ENCODE measurements at places on chromosomes 3 and 15. TPM values are rescaled to one million over a fixed set of nuclear protein-coding genes. Genes with fewer than 3 reads are reported as not detected.

- no peak for DNase-seq
These were observed 590.3 kb upstream of the SGO1 start for GRCh38 chr3:20776286-20776685.

DNA sequence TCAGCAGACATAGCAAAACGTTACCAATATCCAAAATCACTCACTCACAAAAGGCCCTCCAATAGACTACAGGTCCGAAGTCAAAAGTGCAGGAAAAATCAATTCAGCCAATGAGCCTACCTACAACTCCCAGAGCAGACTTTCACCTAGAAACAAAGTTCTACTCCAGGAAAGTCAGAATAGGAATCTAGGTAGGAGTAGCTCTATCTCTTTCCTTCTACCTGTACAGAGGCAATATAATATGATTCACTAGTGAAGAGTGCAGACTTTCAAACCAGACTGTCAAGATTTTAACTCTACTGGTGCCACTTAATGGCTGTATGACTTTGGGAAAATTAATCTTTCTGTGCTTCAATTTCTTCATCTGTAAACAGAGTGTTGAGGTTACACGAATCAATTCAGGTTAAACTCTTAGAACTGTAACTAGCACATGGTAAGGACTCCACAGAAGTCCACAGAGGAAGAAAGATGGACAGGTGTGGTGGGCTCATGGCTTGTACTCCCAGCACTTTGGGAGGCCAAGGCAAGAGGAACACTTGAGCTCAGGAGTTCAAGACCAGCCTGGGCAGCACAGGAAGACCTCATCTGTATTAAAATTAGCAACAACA lies 9.4 kb downstream of the DCUN1D1 start:
- no peak for DNase-seq

Gene TMCO5A
- not detected for polyA plus RNA-seq

DNA sequence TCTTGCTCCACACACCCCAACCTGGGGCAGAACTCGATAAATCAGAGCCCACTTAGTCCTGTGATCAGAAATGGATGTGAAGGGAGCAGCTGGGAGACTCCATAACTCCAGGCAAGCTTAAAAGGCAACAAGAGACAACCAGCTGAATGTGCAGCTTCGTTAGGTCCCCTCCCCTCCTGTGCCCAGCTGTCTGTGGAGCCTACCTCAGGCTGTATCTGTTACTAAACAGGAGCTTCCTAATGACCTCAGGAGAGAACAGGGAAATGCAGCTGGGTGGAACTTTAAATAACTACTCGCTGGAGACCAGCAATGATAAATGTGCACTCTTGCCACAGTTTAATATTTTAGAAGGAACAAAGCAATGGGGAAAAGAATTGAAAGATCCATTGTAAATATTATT lies 25.9 kb downstream of the SLC9A9 start:
- no peak for DNase-seq

DNA sequence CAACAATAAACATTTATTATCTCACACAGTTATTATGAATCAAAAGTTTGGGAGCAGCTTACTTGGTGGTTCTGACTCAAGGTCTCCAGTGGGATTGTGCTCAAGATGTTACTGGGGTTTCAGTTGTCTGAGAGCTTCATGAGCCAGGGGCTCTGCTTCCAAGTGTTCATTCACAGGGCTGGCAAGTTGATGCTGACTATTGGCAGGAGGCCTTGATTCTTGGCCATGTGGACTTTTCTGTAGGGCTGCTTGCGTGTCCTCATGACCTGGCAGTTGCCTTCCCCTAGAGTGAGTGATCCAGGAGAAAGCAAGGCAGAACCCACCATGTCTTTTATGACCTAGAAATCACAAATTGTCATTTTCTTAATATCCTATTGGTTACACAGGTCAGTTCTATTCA lies 87.2 kb upstream of the TNFAIP8L3 start:
- no peak for DNase-seq

GRCh38 chr3:155330370-155330769 lies 36.9 kb upstream of the STRIT1 start:
- no peak for DNase-seq

Gene OR4M2
- polyA plus RNA-seq, result not detected

DNA sequence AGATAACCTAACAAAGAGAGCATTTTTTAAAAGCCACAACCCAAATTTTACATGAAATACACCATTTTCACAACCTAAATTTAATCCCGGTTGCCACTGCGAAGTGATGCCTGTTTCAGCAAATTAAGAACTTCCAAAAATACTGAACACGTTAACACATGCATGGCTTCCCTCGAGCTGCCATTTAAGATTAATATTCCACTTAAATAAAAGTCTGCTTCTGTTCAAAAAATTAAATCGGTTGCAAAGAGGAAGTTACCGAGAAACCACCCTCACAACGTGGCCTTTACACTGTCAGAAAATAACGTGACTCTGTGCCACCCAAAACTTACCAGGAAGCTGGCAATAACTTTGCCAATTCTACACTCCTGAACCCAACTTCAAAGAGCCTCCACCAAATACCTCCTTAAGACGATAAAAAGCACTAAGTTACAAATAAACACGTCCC lies 1.2 kb downstream of the TBL1XR1 start:
- peak; percentile 41 for DNase-seq

- no peak for DNase-seq
These were observed 53.3 kb upstream of the AMOTL2 start for GRCh38 chr3:134427400-134428111.

- no peak for DNase-seq
These were observed 72.7 kb upstream of the LRTM1 start for GRCh38 chr3:55000546-55000945.

GRCh38 chr3:117442566-117442965 lies 733.0 kb downstream of the TUSC7 start:
- DNase-seq, result peak; percentile 77

- no peak for DNase-seq
These were observed 760.4 kb downstream of the ZPLD1 start for GRCh38 chr3:103195216-103195615.

Gene CKMT1B
- 43.7 TPM for polyA plus RNA-seq

DNA sequence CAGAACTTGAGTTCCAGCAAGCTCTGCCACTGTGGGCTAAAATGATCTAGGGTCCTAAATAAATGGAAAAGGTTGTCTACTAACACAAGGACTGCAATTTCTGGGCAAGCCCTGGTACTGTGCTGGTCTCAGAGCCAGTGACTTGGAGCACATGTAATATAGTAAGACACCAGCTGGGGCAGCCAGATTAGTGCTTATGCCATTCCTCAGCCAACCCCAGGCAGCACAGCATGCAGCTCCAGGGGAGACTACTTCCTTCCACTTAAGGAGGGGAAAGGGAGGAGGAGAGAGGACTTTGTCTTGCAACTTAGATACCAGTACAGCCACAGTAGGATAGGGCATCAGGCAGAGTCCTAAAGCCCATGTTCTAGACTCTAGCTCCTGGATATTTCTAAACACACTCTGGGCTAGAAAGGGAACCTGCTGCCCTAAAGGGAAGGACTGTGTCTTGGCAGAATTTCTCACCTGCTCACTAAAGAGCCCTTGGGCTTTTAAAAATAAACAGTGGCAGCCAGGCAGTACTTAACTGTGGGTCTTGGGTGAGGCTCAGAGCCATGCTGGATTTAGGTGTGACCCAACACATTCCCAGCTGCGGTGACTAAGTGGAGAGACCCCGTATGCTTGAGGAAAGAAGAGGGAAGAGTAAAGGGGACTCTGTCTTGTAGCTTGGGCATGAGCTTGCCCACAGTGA lies 223.7 kb upstream of the BCHE start:
- peak; percentile 12 for DNase-seq

GRCh38 chr15:34837246-34838016 lies 42.1 kb upstream of the ACTC1 start:
- DNase-seq, result no peak

- no peak for DNase-seq
These were observed 83.1 kb downstream of the HMG20A start for GRCh38 chr15:77503764-77504163.

Gene ZBED2
- not detected for polyA plus RNA-seq

Gene KCNH8
- polyA plus RNA-seq, result 1.5 TPM
